ENCODE measurements at places on chromosomes 4 and X.

DNA sequence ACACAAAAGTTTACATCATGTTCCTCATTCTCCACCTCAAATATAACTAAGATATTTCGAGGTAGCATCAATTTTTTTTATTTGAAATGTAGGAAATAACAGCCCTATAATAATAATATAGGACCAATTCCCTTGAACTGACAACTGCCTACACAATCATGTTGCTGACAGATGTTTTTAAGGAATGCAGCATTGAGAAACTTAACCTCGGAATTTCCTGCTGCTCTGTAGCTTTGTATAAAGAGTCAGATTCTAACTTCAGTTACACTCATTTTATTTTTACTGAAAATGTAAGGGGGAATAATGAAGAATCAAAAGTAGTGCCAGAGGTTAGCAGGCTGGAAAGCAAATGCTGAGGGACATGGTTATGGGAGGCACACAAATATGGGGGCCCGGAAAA, 235.8 kb downstream of the RBMX2 start:
- DNase-seq: no peak

DNA sequence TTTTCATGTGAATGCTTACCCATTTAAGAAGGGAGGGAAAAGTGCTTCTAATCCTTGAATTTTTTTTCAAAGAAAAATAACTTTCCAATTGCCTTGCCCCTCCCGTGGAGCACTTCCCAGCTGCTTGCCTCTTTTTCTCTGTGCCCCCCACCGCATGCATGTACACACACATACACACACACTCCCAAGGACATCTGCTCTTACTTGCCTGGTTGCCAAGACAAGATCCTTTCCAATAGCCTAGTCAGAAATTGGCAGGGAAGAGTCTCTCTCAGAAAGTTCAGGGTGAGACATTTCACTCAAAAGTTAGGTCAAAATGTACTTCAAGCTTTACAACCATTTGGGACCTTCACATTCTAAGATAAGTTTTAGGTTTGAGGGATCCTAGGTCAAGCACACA, 10.9 kb downstream of the HHIP start:
- no peak for DNase-seq

DNA sequence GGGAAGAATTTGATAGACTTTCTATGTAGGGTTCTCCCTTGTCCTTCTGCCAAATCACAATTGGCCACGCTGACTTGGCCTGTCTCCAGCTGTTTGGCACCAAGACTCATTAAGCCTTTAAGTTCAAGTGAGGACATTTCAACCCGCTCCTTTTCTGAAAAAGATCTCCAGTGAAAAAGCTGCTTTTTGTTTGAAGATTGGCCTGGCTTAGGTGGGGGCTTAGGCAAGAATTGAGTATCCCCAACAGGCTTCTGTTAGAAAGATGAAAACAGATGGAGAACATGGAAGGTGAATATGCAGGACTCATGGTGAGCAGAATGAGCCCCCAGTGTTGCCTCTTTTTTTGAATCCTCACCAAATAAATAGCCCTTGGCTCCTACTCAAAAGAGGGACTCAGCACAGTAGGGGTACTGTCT, 28.5 kb upstream of the LIMCH1 start:
- DNase-seq: no peak

DNA sequence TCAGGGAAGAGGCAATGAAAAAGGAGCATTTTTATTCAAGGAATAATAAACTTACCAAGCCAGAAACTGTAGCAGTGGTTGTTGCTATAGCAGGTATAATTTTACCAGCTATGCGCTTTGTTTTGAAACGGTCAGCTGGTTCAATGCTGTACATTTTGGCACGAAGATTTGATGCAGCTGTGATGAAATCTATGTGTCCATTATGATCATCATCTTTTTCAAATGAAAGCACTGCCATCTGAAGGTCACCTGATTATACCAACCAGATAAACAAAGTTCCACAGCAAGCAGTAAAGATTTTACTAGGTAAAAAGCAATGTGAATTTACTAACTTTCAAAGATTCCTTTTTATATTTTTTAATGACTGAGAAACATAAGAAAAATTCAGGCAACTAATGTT, 66.4 kb downstream of the STAP1 start:
- no peak for DNase-seq

DNA sequence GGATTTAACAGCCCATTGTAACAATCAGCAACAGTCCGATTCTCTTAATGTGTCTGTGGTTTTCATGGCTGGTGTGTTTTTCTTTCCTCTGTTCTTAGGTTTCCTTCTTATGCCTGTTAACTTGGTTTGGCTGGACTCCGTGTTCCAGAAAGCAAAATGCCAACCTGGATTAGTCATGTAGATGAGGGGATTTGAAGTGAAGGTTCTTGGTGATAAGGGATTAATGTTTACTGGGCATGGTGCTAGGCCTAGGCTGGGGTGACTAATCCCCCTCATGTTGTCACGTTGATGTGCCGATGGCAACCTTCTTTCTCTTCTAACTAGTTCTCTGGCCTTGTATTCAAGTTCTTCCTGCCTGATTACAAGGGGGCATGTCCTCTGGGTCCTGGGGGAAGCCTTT, 85.9 kb downstream of the REPS2 start:
- no peak for DNase-seq

GRCh38 chrX:627510-627981, 3.0 kb upstream of the SHOX start:
- DNase-seq: no peak

DNA sequence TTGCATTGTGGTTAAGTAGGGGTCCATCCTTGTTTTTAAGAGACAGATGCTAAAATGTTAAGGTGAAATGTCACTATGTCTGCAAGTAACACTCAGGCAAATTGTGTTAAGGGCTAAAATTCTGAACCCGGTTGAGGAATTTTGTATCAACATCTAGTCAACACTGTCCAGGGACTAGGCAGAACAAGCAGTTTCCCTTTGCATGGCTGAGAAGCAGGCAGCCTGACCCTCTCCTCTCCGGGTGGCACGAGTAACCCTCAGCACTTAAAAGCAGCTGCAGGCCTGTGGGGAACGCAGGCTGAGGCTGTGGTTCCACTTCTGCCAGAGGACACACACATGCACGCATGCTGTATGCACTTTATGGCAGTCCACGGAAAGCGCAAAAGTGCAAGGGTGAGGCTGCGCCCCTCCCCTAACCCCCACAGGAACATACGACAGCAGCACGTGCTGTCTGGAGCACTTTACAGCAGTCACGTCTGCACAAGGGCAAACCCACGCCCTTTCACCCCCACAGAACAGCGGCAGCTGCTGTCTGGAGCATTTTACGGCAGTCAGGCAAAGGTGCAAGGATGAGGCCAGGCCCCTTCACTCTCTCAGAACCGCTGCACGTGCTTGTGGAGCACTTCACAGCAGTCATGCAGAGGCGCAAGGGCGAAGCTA, 619 bp upstream of the MPC1L start:
- DNase-seq: no peak

- DNase-seq: no peak
Observed at GRCh38 chr4:122195718-122196117, 43.6 kb downstream of the BLTP1 start.

- no peak for DNase-seq
Observed at GRCh38 chrX:72069350-72070160, 62.2 kb downstream of the RTL5 start.

Measured in stimulated activated CD8-positive, alpha-beta memory T cell treated with anti-CD3 and anti-CD28 coated beads, Interleukin-7, amount 100 ng/mL, for 24 hours (primary cell).